Pulmonary artery endothelial cell (primary cell): ENCODE measurements at places on chromosomes 7 and 10. TPM values are rescaled to one million over a fixed set of nuclear protein-coding genes. Genes with fewer than 3 reads are reported as not detected.

Gene PNLIPRP3
- not detected in 2 replicates for total RNA-seq

Gene GPRIN2
- not detected in 2 replicates for total RNA-seq

Gene ARHGEF35
- total RNA-seq, result 0.40 and 0.88 TPM in 2 replicates

Gene ZNF239
- 1.1 and 2.2 TPM in 2 replicates for total RNA-seq

Gene SAMD9L
- 15.0 and 26.8 TPM in 2 replicates for total RNA-seq

Gene MMD2
- not detected in 2 replicates for total RNA-seq

Gene NUTM2E
- total RNA-seq, result 0.04 and 0.07 TPM in 2 replicates

Gene EBF3
- 0.07 and 0.14 TPM in 2 replicates for total RNA-seq

Gene MSS51
- total RNA-seq, result 0.59 and 0.78 TPM in 2 replicates

Gene MYH16
- total RNA-seq, result 0.21 and 0.53 TPM in 2 replicates

Gene PDE6C
- not detected in 2 replicates for total RNA-seq

Gene KIN
- total RNA-seq, result 5.7 and 5.9 TPM in 2 replicates

Gene ZSCAN25
- 12.5 and 14.2 TPM in 2 replicates for total RNA-seq

Gene CPEB3
- 0.92 and 1.5 TPM in 2 replicates for total RNA-seq

Gene IGF2BP3
- total RNA-seq, result 58.8 and 81.2 TPM in 2 replicates

GRCh38 chr7:95365151-95365550 lies 31.0 kb downstream of the PON3 start:
- no peak for DNase-seq

- no peak for DNase-seq
Measured at GRCh38 chr7:1675036-1675671, 5.1 kb downstream of the ELFN1 start.

- DNase-seq, result no peak
Measured at GRCh38 chr10:108393089-108393488, 1228.6 kb upstream of the SORCS1 start.

DNA sequence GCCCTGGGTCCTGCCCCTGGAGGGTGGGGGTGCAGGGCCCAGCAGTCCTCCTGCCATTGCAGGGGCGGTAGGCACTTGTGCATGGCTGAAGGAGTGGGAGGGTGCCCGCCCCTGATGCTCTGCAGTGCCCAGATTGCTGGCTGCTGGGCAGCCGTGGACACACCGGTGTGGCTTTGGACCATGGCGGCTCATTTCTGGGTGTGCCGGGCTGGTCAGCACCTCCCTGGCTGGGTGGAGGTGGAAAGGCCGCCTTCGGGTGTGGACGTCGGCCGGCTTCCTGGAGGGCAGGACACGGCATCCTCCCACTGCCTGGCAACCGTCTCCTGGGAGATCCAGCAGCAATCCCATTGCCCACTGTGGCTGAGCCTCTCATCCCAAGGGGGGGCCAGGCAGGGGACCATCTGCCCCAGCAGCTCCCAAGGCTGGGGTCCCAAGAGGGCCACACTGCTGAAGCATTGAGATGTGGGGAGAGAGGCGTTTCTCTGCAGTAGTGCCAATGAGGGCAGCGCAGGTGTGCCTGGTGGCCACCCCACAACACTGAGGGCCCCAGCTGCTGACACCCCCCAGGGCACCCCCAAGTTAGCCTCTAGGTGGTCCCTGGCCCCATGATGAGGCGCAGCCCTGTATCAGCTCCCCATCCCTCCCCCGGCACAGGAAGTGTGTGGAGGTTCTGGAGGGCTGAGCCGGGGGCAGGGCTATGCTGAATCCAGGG lies 12.9 kb downstream of the TTYH3 start:
- no peak for DNase-seq

DNA sequence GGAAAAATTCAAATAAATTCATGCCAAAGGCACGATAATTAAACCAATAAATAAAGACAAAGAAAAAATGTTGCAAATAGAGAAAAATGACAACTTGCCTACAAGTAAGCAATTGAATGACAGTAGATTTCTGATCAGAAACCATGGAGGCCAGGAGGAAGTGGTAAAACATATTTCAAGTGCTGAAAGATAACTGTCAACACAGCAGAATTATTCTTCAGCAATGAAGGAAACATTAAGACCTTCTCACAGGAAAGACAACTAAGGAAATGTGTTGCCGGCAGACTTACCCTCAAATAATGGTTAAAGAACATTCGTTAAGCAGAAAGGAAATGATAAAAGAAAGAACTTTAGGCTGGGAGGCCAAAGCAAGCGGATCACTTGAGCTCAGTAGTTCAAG lies 30.4 kb downstream of the RUNDC3B start:
- no peak for DNase-seq

DNA sequence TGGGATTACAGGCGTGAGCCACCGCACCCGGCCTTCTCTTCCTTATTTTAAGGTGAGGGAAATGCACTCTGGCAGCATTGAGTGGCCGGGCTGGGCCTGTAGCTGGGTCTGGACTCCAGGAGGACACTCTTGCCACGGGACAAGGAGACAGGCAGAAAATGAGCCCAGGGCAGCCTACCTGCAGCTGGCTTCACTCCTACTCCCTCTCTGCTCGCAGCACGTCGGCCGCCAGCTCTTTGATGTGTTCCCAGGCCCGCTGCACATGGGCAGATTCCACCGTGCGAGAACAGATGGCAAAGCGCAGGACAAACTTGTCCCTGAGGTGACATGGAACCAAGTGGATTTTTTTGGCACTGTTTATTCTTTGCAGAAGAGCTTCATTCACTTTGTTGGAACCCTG lies 12.9 kb upstream of the FIGNL1 start:
- no peak for DNase-seq

DNA sequence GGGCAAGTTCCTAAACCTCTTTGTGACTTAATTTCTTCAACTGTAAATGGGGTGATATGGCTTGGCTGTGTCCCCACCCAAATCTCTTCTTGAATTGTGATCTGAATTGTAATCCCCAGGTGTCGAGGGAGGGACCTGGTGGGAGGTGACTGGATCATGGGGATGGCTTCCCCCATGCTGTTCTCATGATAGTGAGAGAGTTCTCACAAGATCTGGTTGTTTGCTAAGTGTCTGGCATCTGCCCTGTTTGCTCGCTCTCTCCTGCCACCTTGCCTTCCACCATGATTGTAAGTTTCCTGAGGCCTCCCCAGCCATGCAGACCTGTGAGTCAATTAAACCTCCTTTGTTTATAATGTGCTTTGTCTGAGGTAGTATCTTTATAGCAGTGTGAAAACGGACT lies 177.0 kb downstream of the MYOF start:
- DNase-seq, result no peak

GRCh38 chr10:6926971-6927370 lies 346.9 kb upstream of the PRKCQ start:
- no peak for DNase-seq

DNA sequence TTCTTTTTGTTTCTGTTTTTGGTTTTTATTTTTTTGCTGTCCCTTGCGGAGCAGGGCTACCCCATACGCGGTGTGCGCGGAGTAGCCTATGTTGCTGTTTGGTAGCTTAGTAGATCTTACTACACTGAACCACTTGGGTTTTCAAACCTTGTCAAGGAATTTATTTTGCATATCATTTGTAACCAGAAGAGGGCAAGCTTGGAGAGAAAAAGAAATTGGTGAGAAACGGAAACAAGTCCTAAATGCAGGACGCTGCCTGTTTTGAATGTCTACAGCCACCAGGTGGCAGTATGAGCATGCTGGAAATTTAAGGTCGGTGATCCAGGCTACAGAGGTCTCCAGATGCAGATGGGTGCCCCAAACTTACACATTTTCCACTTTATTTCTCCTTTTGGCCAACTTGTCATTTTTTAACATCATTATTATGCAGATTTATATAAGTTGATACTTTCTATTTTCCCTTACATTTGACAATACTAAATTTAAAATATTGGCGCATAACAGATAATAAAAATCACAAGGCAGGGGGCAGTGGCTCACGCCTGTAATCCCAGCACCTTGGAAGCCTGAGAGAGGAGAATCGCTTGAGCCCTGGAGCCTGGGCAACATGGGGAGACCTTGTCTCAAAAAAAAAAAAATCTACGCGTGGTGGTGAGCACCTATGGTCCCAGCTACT lies 15.3 kb upstream of the TRA2A start:
- DNase-seq, result peak; percentile 61

GRCh38 chr10:1289591-1289990 lies 233.4 kb downstream of the WDR37 start:
- no peak for DNase-seq

- DNase-seq, result no peak
Measured at GRCh38 chr7:94043299-94043698, 39.1 kb upstream of the BET1 start.

DNA sequence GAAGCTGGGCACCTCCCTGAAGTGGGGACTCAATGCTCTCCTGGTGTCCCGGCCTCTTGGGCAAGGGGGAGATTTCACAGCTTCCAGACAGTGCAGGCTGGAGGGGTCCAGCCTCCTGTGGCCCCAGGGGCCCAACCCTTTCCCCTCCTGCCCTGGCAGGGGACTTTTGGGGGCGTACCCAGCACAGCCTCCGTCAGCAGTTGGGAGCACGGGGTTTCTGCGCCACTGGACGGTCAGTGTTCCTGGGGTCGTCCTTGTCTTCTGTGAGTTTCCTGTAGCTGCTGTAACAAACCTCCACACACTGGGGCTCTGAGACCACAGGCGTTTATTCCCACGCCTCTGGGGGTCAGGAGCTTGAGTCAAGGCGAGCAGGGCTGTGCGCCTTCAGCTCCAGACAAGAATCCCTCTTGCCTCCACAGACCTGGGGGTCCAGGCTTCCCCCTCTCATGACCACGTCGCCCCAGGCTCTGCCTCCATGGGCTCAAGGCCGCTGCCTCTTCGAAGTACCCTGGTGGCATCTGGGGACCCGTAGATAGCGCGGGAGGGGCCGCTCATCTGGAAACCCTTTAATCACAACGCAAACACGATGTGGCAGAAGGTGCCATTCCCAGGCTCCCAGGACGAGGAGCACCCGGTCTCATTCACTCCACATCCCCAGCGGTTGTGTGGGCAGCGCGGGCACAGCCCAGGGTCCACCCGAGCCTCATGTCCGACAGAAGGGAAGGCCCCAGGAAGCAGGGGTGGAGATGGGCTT lies 14.0 kb downstream of the PWWP2B start:
- no peak for DNase-seq

- no peak for DNase-seq
Measured at GRCh38 chr10:119217991-119218490, 10.7 kb downstream of the GRK5 start.

GRCh38 chr10:103716206-103717160 lies 138.9 kb downstream of the SH3PXD2A start:
- no peak for DNase-seq

DNA sequence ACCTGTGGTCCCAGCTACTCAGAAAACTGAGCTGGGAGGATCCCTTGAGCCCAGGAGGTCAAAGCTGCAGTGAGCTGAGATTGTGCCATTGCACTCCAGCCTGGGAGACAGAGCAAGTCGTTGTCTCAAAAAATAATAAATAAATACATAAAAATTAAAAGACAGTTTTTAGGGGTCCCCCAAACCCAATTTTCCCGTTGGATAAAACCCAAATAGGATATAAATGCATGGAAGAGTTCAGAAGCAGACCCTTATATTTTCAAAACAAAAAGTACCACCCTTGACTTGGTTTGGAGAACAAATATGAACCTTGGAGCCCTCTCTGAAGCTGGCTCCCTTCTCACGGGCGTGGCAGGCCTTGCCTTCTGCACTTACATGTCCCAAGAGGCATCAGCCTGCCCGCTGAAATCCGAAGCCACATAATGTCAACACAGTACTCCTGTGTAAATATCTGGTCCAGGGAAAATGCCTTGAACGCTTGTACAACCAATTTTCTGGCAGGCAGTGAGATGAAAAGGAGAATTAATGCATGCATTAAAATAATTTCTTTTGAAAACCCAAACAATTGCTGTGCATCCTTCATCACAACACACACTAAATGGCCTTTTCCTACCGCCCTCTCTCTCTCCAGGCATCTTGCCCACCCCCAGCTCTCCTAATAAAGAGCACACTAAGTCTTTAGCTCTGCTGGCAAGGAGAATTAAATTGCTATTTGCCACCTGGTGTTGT lies 46.4 kb upstream of the PARD3 start:
- DNase-seq, result no peak

DNA sequence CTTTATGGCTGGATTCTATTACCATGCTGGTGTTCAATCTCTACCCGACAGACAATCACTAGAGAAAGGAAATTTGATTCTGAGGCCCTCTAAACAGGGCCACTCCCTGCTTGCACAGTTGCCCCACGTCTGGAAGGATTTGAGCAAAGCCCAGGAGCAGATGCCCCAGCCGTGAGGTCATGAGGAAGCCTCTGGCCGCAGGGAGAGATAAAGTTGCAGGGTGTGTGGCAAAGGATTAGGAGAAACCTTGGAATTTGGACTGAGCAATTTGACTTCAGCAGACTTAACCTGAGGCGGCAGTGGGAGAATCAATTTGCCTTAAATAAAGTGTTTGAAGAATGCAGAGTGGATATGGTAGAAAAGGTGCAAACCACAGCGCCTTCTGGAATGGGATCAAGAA lies 40.2 kb upstream of the KLF6 start:
- no peak for DNase-seq

- DNase-seq, result no peak
Measured at GRCh38 chr7:521221-522070, 1.8 kb upstream of the PDGFA start.

DNA sequence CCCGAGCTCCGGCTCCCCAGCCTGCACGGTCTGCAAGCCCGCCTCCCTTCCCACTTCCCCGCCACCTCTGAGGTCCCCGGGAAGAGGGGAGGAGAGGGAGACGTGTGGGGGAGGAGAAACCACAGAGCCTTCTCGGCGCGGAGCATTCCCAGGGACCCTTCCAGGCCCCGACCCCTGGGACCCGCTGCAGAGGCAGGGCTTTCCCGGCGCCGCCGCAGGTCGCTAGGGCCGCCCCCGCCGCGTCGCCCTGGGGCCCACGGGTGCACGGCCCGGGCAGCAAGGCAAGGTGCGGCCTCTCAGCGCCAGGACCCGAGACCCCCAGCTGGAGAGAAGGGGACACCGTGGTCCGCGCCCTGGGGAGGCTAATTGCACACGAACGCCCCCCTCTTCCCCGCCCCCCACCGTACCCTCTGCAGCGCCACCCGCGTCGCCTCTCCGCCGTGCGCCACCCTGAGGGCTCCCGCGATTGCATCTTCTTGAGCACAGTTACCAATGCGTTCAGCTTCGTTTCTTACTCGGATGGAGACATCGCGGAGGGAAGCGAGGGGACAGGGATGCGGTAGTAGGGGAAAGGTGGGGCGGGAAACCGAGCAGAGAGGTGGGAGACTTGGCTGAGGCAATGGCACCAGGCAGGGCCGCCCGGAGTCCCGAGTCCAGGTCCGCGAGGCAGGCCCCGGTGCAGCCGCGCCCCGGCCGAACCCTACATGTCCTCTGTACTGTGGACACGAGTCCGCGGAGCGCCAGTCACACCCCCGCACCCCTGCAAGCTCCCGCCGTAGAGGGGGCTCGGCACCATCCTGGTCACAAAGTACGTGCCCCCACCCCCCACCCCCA lies 28.9 kb downstream of the SKIDA1 start:
- no peak for DNase-seq
